Fibroblast of the aortic adventitia (primary cell): ENCODE measurements at places on chromosomes 16 and 17. TPM values are rescaled to one million over a fixed set of nuclear protein-coding genes. Genes with fewer than 3 reads are reported as not detected.

The APOBR gene
- not detected in 2 replicates for total RNA-seq

DNA sequence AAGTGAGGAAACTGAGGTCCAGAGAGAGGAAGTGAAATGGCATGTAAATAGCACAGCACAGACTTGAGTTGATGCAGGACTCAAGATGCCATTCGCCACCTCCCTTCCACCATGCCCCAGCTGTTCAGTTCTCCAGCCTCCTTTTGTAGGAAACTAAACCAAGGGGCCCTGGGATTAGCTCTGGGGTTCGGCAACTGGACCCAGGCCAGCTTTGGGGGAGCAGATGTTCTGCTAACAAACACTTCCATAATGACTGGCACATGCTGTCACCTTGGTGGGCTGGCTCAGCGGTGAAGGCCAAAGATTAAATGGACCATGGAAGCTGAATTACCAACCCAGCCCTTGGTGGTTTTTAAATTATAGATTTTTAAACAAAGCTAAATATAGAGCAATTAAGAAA is 77.0 kb downstream of the IRX6 start:
- DNase-seq = no peak

DNA sequence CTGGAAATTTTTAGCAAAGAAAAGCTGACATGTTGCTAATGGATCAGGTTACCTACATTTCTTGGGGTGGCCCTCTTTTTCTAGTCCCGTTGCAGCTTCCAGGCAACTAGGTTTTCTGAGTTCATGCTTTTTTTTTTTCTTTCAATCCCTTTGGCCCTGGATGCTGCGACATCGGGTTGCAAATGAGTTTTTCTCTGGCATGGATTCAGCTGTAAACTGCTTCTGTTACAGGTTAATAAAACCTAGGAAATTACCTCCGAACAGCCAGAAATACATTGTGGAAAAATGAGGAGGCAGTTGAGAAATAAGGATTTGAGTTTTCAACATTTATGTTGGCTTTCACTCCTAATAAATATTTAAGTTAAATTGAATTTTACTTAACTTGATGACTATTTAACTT is 149.8 kb upstream of the MAF start:
- DNase-seq = no peak

GRCh38 chr16:66274335-66275110 is 92.0 kb upstream of the CDH5 start:
- DNase-seq = peak; percentile 55

GRCh38 chr16:79093554-79093967 is 507.0 kb downstream of the MAF start:
- no peak for DNase-seq

The B4GALNT2 gene
- total RNA-seq = 0.45 TPM in 1 of 2 replicates, not detected in the other

GRCh38 chr17:7317161-7317803 is 2.1 kb upstream of the GPS2 start:
- DNase-seq = no peak

DNA sequence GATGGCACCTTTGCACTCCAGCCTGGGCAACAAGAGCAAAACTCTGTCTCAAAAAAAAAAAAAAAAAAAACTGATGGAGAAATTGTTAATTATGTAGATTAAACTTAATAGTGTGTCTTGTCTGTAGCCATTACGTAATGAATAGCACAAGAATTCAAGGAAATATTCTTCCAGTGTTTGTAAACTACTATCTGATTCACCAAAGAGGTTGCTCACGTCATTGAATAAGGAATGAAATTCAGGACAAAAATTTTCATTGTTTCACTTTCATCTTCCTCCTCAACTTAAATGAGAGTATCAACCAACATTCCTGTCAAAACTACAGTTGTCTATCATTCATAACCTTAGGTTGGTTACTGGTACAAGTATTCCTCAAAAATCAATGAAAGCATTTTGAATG is 30.7 kb upstream of the MYO18A start:
- DNase-seq = no peak

The FN3K gene
- 0.74 and 2.8 TPM in 2 replicates for total RNA-seq

The ST6GALNAC1 gene
- total RNA-seq = not detected in 2 replicates

The GRIN2C gene
- total RNA-seq = under 0.01 TPM in 1 of 2 replicates, not detected in the other

- DNase-seq = peak; percentile 95
Measured at GRCh38 chr17:42322382-42323267, 34.3 kb downstream of the STAT5A start.

GRCh38 chr16:68749432-68749831 is 12.3 kb downstream of the CDH1 start:
- DNase-seq = no peak

DNA sequence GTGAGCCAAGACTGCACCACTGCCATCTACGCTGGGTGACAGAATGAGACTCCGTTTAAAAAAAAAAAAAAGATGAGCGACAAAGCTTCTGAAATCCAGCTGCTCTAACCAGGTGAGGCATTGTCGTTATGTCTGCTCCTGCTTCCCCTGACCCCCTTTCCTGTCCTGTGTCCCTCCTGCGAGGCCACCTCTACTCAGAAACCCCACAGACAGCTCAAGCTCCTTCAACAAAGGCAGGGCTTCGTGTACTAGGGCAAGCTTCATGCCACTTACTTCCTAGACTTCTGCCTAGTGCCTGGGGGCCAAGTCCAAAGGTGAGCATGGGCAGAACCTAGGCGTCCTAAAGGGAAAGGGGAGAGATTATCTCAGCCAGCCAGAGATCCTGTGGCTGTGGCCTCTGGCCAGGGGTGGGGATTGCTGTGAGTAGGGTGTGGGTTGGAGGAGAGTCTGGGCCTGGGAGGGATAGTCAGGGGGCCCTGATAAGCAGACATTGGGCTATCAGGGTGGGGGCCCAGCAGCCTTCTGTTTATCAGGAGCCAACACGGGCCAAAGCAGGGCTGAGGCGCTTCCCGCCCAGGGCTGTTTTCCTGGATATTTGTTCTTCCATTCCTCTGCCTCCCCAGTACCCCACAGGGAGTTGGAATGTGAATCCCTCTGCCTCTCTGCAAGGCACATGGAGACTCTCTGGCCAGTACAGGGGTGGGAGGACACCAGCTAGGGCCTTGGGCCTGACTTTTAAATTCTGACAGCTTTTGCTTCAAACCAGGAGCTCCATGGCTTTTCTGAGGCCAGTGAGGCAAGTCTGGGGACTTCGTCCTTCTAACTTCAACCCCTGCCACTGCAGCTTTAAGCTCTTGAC is 10.4 kb downstream of the ERAL1 start:
- DNase-seq = no peak

The TEKT1 gene
- not detected in 2 replicates for total RNA-seq

DNA sequence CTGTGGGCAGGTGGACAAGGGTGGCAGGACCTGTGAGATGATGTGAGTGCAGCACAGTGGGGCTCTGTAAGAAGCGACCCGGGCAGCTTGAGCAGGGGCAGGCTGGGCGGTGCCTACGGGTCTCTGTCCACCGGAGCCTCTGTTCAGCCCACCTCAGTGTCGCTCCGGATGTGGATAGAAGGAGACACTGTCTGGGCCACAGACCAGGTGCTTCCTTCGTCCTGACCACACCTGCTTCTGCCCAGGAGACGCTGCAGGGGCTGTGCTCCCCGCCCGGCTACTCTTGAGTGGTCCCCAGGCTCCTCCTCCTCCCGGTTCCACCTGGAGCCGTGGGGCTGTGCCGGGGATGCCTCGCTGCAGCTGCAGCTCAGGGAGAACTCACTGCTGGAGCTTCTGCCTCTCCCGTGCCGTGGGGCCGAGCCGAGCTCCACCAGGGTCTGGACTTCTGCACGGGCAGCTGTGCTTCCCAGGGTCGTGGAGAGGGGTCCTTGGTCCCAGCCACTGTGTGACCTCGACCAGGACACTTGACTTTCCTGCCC is 21.5 kb downstream of the METRNL start:
- DNase-seq = no peak

GRCh38 chr16:79839466-79840341 is 239.2 kb upstream of the MAF start:
- no peak for DNase-seq

DNA sequence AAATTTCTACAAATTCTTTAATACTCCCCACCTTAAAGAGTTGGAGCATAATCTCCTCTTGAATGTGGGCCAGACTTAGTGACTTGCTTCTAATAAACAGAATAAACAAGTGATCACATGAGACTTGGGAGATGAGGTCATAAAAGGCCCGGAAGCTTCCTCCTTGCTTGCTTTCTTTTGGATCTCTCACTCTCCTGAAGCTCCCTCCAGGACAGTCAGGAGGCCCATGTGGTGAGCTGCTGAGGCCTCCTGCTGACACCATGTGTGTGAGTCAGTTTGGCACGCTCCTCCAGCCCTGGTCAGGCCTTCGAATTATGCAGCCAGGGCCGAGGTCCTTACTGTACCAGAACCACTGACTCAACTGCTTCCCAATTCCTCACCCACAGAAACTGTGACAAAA is 53.2 kb downstream of the NDEL1 start:
- DNase-seq = peak; percentile 95

The DCTN5 gene
- total RNA-seq = 22.5 and 54.8 TPM in 2 replicates

- no peak for DNase-seq
Measured at GRCh38 chr17:69447726-69448125, 33.2 kb downstream of the MAP2K6 start.

DNA sequence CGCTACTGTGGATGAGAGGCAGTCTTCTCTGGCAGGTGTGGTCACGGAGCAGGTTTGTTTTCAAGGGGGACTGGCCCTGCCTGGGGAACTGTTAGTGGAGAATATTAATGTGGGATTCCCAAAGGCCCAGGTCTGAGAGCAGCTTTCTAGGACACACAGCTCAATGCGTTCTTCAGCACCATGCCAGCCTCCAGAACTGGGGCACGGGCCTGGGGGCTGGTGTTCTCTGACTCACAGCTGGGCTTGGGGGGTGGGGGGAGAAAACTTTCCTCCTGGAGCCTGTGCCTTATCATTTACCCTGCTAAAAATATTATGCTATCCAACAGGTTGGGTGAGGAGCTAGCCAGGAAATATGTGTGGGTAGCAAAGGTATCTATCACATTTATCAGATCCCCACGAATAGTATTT is 13.5 kb upstream of the LHX1 start:
- DNase-seq = no peak

DNA sequence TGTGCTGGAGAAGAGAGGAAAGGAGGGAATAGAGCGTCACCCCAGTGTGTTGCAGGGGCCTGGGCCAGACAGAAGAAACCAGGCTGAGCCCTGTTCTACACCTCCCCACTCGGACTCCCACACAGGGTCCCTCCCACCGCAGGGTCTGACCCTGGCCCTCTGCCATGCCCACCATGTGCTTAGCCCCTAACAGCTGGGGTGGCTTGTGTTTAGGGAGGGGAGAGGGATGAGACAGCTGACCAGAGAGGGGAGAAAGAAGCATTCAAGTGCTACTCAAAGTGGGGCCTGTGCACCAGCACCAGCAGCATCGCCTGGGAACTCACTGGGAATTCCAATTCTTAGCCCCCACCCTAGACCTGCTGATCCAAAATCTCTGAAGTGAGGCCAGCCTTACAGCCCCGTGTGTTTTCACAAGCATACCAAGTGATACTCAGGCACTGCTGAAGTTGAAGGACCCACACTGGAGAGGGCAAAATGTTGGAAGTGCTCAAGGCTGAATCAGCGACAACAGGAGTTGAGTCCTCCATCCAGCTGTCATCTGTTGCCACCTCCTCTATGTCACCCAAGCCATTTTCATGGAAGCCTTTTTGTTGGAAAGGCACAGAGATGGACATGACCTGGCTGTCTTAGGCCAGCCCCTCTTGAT is 47.0 kb downstream of the FZD2 start:
- DNase-seq = peak; percentile 30

DNA sequence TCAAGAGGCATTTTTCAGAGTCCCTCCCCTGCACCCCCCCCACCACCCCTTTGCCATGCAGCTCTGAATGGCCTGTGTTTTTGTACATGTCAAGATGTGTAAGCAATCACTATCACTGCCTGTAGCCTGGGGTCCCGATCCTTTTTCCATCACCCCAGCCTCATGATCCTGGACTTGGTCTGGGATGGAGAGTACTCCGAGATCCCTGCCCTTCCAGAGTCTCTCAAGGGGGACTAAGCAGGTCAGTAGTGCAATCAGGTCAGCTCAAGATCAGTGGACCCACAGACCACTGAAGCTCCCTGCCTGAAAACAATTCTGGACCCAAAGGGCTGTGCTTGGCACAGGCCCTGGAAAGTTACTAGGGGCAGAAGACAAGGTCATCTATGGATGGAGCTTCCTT is 7.5 kb upstream of the GJD3 start:
- no peak for DNase-seq

The UNK gene
- total RNA-seq = 18.0 and 30.2 TPM in 2 replicates

The CPHXL2 gene
- not detected in 2 replicates for total RNA-seq

DNA sequence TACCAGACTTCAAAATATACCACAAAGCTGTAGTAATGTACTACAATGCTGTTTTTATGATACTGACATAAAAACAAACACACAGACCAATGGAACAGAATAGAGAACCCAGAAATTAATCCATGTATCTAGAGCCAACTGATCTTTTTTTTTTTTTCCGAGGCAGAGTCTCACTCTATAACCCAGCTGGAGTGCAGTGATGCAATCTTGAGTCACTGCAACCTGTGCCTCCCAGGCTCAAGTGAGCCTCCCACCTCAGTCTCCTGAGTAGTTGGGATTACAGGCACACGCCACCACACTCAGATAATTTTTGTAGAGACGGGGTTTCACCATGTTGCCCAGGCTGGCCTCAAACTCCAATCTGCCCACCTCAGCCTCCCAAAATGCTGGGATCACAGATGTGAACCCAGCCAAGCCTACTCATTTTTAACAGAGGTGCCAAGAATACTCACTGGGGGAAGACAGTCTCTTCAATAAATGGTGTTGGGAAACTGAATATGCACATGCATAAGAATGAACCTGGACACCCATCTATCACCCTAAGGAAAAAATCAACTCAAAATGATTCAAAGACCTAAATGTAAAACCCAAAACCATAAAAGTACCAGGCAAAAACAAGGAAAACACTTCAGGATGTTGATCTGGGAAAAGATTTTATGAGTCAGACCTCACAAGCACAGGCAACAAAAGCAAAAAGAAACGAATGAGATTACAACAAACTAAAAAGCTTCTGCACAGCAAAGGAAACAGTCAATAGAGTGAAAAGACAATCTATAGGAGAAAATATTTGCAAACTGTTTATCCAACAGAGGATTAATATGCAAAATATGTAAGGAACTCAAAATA is 63.1 kb downstream of the STX8 start:
- peak; percentile 47 for DNase-seq

- no peak for DNase-seq
Measured at GRCh38 chr16:50685462-50686063, 4.5 kb upstream of the SNX20 start.

The KCNG4 gene
- total RNA-seq = not detected in 2 replicates

DNA sequence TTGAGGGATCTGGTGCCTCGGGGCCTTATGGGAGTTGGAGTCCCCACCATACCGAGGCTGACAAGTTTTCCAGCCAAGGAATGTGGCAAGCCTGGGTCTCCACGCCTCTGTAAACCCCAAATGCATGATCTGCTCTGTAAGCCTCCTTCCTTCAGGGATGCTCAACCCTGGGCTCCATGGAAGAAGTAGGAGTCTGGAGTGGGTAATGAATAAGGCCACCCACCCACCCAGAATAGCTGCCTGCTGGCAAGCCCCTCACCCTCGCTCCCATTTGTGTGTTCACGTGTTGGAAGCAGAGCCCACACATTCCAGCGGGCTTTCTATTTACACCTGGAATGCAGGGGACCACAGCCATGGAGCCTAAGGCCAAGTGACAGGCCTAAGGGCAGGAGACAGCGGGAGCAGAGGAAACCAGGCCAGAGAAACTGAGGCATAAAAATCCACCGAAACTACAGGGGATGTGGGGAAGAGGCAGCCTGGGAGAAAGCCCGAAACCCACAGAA is 4.4 kb downstream of the DLG4 start:
- DNase-seq = no peak
